ENCODE measurements at places on chromosomes 7 and 10.

GRCh38 chr10:89805599-89806013 is 104.2 kb downstream of the KIF20B start:
- no peak for DNase-seq

- no peak for DNase-seq
These were observed 249.1 kb upstream of the LYZL1 start for GRCh38 chr10:29039677-29040189.

- no peak for DNase-seq
These were observed 32.0 kb upstream of the CXCL12 start for GRCh38 chr10:44416936-44417335.

DNA sequence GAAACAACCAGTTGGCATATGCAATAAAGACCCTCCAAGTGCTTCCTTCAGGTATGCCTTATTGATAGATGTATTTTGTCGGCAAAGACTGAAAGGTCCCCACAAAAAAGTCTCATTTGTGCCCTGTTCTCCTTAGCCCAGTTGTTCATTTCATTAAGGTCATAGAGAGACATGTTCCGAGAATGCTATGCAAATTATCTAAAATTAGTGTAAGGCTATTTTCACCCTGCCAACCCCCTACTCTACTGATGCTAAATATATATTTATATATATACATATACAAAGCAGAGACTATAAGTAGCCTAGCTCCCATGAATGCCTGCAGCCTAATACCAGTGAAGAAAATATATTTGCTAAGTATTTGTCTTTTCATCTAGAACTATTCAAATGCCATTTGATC is 96.7 kb upstream of the ADO start:
- DNase-seq, result no peak

GRCh38 chr10:45417746-45418145 is 43.7 kb downstream of the ALOX5 start:
- DNase-seq, result no peak

DNA sequence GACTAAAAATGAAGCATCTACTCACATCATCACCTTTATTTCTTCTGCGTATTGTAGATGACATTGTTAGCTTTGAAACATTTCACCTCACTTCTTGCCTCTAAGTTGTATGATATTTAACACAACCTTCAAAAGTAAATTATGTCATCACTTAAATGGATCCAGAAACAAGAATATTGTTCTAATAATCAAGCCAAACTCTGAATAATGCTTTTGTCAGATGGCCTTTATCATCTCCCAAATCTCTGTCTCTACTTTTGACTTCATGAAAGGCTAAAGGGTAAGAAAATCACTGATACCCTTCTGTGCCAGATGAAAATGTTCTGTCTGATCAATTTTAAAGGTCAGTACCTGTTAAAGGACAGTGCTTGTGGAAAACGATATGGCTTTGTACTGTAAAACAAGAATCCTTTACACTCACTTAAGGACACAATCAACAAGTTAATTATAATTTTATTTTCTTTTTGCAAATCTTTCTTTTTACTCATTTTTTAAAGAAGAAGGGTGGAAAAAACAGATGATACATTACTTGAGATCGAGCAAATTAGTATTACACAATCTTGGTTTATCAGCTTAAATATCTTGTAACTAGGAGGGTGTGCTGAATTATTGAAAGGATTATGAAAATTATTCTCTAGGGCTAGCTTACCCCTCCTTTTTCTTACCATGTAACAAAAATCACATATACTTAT is 309.4 kb upstream of the IGFBP3 start:
- DNase-seq, result no peak

GRCh38 chr7:33066771-33067170 is 4.2 kb upstream of the NT5C3A start:
- DNase-seq, result no peak

DNA sequence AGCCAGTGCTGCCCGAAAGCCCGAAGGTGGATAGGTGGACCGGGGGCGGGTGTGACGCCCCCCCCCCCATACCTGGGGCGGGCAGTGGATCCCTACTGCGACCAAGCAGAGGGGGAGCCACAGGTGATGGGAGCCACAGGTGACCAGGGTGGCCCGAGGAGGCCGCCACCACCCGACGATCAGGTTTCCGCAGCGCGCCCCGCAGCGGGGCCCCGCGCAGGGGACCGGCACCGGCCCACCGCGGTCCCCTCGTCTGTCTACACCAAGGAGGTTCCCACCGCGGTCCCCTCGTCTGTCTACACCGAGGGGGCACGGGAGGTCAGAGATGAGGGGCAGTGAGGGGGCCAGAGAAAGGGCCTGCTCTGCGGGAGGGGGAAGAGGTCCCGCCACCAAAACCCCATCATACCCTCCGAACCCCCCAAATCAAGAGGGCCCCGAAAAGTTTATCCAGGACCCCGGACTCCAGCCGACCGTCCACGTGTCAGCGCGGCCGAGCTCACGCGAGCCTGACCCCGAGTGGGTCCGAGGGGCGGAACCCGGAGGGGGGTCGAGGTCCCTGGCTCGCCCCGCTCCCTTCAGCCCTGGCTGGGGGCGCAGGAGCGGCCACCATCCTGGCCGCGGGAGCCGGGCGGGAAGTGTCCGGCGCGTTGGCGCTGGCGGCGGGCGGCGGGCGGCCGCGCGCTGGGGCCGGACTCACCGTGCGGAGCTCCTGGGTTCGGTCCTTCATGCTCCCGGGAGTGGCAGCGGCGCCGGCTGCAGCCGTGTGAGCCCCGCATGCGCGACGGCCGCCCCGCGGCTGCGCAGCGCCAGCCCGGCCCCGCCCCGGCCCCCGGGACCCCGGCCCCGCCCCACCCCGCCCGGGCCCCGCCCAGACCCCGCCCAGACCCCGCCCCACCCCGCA is at the start of gene STX1A:
Gene STX1A, minus strand, starts transcription at position 765 of the 901 bp plus-strand sequence. Its CDS starts 38 bp downstream, at position 727.
- peak; percentile 43 for DNase-seq

Data from stimulated activated CD8-positive, alpha-beta memory T cell treated with anti-CD3 and anti-CD28 coated beads, Interleukin-2, amount 100 ng/mL, for 1 hour (primary cell).